ENCODE measurements at places on chromosomes 3 and 15. TPM values are rescaled to one million over a fixed set of nuclear protein-coding genes. Genes with fewer than 3 reads are reported as not detected.
A peak's percentile ranks its signal among the peaks of the same experiment; 100 is the strongest.

DNA sequence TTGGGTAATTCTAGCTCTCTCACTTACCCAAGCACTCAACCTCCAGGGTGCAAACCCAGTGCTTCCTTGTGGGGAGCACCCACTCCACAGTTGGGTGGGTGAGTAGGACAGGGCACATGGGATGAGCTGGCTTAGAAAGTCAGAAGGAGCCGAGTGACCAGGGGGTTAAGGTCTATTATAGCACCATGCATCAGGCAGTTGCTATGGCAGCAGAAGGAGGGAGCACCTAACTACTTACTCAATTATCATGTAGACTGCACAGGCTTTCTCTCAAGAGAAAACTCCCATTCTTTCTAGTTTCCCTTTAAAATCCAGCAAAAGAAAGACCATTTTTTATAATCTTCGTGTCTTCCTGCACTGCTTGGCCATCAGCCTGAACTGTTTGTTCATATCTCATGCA is 163.0 kb downstream of the OCA2 start:
- DNase-seq = no peak
- no peaks in the 10 kb centered on the region for H3K4me1 ChIP-seq
- H3K4me3 ChIP-seq = no peak overlapping the region
- no peaks in the 10 kb centered on the region for H3K36me3 ChIP-seq

Gene ILDR1
- 18.4 TPM for total RNA-seq

Gene NOX5
- 0.17 TPM for total RNA-seq

Gene SEMA5B
- total RNA-seq = 0.40 TPM

Gene ANKRD34C
- not detected for total RNA-seq

DNA sequence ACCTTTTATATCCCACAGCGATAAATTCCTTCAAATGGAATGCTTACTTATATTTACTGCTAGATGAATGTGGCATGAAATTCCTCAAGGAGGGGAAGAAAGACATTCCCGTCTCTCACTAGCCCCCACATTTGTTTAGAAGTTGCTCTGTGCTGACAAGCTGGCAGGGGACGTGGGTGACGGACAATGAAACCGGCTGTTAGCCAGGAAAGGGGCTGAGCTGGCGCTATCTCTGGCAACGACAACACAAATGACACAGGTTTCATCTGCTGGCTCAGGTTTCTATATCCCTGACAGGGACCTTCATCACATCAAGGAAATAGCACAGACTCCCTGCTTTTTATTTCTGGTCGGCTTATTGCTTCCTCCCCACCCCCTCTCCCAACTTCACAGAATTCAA is 15.8 kb downstream of the RUVBL1 start:
- no peaks in the 10 kb centered on the region for H3K27me3 ChIP-seq
- H3K36me3 ChIP-seq = no peaks in the 10 kb centered on the region
- H3K27ac ChIP-seq = no peak overlapping the region
- H3K4me1 ChIP-seq = no peaks in the 10 kb centered on the region
- no peak overlapping the region for H3K4me3 ChIP-seq
- no peak for DNase-seq

DNA sequence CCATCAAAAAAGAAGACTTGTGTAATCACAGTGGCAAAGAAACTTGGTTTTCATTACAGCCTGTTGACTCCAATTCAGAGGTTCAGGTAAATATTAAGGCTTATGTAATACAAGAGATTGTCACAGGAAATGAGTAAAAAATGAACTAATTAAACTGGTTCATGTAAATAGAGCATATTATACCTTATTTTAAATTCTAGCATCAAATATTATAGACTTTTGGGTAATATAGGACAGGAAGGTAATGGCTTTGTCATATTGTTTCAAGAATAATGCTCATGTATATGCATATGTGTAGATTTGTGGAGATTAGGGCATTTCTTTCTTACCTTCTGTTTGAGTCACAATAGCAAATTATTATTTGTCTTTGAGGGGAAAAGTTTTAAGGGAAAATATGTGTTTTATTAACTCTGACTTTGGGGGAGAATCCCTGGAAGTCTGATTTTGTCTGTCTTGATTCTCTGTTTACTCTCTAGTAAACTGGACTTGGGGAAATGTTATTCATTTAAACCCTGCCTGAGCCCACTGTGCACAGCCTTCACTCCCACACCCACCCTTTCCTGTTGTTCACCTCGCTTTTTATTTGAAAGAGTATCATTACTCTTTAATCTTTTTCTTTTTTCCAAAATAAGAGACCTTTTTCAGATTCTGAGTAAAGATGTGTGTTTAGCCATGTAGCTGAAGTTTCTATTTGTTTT is 43.0 kb downstream of the RASA2 start:
- no peaks in the 10 kb centered on the region for H3K27me3 ChIP-seq
- H3K27ac ChIP-seq = peak overlapping the region; percentile 4

DNA sequence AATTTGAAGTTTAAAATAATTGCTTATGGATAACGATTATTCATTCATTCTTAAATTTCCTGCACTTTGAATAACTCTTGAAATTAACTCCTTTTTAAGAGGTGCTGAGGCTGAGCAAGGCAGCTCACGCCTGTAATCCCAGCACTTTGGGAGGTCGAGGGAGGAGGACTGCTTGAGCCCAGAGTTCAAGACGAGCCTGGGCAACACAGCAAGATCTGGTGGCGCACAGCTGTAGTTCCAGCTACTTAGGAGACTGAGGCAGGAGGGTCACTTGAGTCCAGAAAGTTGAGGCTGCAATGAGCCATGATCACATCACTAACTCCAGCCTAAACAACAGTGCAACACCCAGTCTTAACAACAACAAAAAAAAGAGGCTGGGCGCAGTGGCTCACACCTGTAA is 8.0 kb downstream of the DCUN1D1 start:
- H3K4me1 ChIP-seq = peaks cover 2% of the 10 kb centered on the region
- H3K4me3 ChIP-seq = no peak overlapping the region
- H3K36me3 ChIP-seq = no peaks in the 10 kb centered on the region

GRCh38 chr15:90588427-90588826 is 58.7 kb downstream of the CRTC3 start:
- DNase-seq = no peak
- H3K4me3 ChIP-seq = no peak overlapping the region
- H3K27me3 ChIP-seq = no peaks in the 10 kb centered on the region
- no peaks in the 10 kb centered on the region for H3K4me1 ChIP-seq

- no peaks in the 10 kb centered on the region for H3K36me3 ChIP-seq
- no peak overlapping the region for H3K4me3 ChIP-seq
- H3K27me3 ChIP-seq = no peaks in the 10 kb centered on the region
- no peak overlapping the region for H3K27ac ChIP-seq
- no peaks in the 10 kb centered on the region for H3K4me1 ChIP-seq
Observed at GRCh38 chr3:19348941-19349564, 200.7 kb downstream of the KCNH8 start.

Data from colonic mucosa (tissue), 4 donors.